T-cell (primary cell): ENCODE measurements at places on chromosomes 12 and 14.

GRCh38 chr14:103539056-103539825 lies 10.2 kb downstream of the TRMT61A start:
- DNase-seq = no peak

DNA sequence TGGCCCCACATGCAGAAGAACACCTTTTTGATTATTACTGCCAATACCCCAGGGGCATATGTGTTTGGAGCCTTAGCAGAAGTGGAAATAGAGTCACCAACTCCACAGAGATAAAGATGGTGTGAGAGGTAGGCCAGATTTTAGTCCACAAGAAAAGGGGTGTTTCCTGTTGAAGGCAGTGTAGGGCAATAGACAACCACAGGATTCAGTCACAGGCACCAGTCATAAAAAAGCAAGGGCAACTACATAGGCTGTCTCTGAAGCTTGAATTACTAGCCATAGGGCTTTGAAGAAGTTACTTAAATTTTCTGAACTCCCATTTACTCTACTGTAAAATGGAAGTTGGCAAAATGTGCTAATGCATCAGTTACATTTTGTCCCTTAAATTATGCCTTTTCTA lies 18.9 kb downstream of the ERP27 start:
- DNase-seq = no peak

DNA sequence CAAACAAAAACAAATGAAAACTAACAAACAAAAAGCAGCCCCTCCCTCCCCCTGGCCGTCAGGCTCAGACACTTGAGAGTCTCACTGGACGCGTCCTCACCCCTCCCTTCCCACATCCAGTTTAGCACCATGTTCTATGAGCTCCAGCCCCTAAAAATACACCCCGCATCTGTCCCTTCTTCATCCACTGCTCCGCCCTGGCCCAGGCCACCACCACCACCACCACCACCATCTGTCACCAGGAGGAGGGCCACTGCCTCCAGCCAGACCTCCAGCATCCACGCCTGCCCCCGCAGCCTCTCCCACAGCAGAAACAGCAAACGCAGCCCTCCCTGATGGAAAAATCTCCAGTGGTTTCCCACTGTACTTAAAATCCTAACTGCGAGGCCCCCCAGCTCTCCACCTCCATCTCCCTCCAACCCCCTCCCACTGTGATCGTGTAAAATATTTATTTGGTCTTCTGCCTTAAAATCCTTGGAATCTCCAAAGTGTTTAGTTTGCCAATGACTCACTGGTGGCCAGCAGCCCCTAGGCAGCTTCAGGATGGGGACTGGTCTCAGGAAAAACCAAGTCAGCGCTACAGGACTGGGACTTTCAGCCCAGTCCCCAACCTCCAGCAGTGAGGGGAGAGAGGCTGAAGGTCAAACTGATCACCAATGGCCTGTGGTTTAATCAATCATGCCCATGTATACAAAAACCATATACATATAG lies 95.1 kb downstream of the SCARB1 start:
- DNase-seq = no peak

- no peak for DNase-seq
Measured at GRCh38 chr12:86608638-86609037, 352.4 kb upstream of the MGAT4C start.

- DNase-seq = peak; percentile 66
Measured at GRCh38 chr12:47808050-47808449, 11.7 kb downstream of the HDAC7 start.

DNA sequence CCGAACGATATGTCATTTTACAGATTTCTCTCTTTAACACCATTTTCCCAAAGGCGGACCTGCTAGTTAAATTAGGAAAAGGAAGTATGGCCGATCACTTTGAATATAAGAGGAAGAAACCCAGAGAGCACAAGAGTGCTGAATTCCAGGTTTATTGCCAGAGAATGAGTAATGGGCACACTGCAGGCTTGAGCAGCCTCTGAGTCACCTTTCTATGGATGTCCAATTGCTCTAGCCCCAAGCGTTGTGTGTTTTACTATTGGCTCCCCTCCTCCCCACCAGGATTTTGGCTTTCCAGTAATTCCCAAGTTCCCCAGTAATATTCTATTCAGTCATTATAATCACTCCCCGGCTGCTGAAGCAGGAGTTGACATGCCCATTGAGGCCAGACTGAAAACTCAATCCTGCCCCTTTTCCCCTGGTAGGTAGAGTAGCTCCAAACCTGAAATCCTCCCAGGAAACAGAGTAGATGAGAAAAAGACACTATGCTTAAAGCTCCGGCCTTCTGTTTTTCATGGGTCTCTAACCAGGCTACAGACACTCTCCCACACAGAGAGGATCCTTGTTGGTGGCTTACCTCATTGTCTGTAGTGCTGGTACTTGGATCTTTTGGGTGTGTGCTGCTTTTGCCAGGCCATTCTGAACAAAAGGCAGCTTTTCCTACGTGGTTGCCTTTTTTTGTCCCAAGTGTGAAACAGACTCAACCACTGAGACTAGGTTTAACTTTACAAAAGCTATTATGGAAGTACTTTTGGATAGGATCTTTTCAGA lies 704.3 kb upstream of the FLRT2 start:
- no peak for DNase-seq

DNA sequence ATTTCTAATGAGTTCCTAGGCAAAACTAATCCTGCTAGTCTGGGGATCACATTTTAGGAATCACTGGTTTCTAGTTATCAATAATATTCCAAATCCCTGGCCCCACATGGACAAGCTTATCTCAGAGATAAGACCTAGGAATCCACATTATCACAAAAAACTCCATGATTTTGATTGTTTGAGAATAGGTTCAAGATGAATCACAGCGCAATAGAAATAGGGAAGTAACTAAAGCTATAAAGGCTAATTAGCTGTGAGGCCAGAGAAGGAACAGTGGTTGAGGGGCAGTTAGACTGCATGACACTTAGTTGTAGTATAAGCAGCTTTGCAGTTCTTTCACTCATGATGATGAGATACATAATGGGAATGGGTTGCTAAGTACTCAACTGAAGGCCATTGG lies 13.1 kb upstream of the ATP5F1B start:
- no peak for DNase-seq

- peak; percentile 59 for DNase-seq
Measured at GRCh38 chr14:68911594-68912227, 67.4 kb downstream of the ACTN1 start.

DNA sequence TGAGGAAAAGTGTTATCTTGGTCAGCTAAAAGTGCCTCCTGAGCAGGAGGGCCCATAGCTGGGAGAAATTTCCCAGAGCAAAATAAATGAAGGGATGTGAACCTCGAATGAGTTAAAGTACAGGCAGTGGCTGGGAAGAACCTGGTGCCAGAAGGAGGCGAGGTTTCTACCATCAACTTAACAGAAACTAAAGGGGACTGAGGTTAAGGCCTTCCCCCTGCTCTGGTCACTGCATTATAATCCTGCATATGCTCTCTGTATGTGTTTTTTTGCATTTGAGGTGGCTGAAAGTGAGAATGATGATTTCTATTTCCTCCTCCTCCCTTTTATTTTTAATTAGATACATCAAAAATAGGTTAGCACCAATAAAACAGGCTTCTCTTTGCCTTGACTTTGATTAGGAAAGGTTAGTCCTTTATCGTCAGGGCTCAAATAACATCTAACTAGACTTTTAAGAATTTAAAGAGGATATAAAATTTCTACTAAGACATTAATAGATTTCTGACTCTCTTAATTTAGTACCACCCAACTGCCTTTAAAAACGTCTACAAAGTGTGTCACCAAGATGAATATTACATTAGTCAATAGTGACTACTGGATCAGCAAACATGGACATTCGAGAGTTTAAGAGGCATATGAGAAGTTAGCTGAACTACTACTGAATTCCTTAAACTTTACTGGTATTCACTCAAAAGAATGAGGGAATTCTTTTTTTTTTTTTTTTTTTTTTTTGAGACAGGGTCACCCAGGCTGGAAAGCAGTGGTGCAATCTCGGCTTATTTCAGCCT lies 49.2 kb downstream of the GALNT4 start:
- no peak for DNase-seq

DNA sequence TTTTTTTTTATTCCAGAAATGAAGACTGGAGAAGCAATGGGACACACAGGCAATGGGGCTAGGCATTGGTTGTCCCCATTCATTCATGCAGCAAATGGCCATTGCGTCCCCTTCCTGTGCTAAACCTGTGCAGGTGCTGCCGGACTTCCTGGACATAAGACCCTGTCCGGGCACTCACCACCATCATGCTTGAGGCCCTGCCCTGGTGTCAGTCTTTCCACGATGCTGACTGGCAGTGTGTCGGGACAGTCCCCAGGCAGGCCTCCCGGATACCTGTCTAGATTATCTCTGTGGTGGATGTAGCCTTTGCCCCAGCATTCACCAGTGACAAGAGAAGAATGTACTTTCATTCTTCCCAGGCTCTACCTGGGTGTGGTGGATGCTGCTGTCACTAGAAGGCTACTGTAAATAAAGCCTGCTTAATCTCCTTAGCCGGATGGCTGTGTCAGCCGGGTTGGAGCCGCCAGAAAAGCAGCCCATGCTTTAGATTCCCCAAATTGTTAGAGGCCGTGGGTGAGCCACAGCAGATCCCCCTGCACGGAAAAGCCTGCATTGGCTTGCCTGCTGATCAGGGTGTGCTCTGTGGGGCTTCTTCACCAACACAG lies 94.5 kb upstream of the PARP11 start:
- no peak for DNase-seq

DNA sequence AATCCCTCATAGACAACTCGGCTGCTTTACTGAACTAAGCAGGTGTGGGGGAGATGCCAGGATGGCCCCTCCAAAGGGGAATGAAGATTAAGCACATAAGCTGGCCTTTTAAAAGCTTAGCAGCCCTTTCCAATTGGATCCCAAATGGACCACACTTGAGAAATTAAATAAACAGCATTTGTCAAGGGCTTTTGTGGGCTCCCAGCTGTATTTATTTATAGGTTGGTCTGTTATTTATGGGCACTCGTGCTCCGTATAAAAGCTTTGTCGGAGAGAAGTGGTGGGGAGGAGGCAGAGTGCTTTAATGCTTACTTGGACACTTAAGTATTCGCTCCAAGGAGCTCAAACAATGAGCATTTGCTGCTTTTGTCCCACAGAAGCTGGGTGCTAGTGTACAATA lies 580.2 kb downstream of the MED13L start:
- DNase-seq = no peak

GRCh38 chr12:89166525-89166934 lies 185.8 kb downstream of the DUSP6 start:
- DNase-seq = no peak

- DNase-seq = no peak
Measured at GRCh38 chr12:13676880-13677279, 304.5 kb downstream of the GRIN2B start.

DNA sequence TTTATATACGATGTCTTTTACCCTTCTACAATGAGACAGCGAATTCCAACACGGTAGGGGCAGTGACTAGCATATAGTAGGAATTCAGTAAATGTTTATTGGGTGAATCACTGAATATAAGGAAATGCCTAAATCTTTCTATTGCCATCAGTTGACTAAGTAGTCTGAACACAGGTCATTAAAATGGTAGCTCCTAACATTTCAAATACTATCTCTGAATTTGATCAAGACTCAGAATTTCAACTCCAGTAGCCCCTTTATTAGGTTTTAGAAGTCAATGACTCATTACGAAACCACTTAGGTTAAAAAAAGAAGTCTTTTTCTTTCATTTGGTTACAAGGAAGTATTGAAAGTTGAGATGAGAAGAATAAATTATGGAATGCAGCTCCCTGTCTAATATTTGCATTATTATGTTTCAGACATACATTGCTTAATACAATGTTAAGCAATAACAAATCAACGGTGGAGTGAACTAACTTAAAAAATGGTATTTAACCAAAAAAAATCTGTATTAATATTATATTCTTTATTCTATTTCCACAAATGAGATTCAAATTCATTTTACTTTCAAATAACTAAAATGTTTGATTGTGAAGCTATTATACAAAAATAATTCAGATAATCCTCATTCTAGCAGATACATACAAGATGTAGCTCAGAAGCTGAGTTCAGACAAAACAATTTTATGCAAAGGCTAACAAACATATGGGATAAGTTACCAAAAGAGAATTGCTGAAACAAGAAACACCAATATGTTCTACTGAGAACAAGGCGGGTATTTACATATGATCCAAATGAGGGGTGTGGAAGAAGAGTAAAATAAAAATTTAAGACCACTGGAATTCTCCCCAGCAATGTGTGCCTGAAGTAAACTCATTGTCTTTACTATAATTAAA lies 302.7 kb downstream of the CEP128 start:
- no peak for DNase-seq

GRCh38 chr14:106790189-106791036 lies 1264.0 kb downstream of the TMEM121 start:
- peak; percentile 47 for DNase-seq

GRCh38 chr14:50758305-50758704 lies 72.7 kb downstream of the NIN start:
- DNase-seq = no peak

DNA sequence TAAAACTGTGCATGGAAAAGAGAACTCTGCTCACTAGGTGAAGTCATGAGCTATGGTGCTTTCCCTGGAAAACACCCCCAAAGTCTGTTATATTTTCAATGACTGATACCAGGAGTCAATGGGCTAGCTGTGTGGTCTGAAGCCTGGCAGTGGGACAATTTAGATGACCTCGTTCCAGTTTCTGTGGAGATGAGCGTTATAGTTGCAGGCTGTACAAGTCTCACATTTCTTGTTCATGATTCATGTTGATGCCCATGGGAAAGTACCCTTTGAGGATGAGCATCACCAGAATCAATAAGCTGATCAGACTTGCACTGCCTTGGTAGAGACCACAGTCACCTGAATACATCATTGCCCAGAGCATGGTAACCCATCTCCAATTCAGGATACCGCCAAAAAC lies 70.7 kb downstream of the NOVA1 start:
- DNase-seq = no peak

GRCh38 chr12:7793211-7793610 lies 4.0 kb downstream of the NANOG start:
- no peak for DNase-seq

DNA sequence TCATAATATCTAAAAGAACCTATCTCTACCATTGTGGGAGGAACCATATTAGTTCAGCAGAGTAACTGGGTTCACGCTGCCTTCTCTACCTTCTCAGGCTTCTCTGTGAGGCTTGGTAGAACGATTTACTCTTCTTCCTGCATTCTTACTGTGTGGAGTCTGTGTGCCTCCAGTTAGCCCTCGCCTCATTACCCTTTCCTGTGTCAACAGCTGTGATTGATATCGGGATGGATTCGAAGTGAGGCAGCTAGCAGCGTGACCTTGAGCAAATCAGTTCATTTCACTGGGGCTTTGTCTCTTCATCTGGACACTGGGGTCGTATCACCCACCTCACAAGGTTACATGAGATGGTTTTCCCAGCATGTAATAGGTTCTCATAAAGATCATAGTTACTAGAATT lies 4.6 kb upstream of the VRK1 start:
- no peak for DNase-seq

GRCh38 chr12:26939953-26940352 lies 1.7 kb downstream of the FGFR1OP2 start:
- no peak for DNase-seq

GRCh38 chr14:99777951-99778350 lies 15.3 kb upstream of the EML1 start:
- DNase-seq = no peak

GRCh38 chr14:63840981-63841380 lies 11.8 kb upstream of the SYNE2 start:
- DNase-seq = peak; percentile 46
